ENCODE measurements at places on chromosomes 1 and 21. TPM values are rescaled to one million over a fixed set of nuclear protein-coding genes. Genes with fewer than 3 reads are reported as not detected.

GRCh38 chr1:198669023-198669698 is 30.3 kb downstream of the PTPRC start:
- DNase-seq = no peak

Gene AZIN2
- 0.69 TPM for polyA plus RNA-seq

Gene AMY2A
- polyA plus RNA-seq = not detected

Gene ADCY10
- 2.4 TPM for polyA plus RNA-seq
